ENCODE measurements at places on chromosomes 11 and 22. TPM values are rescaled to one million over a fixed set of nuclear protein-coding genes. Genes with fewer than 3 reads are reported as not detected.

- H3K4me1 ChIP-seq: no peaks in the 10 kb centered on the region
- H3K27me3 ChIP-seq: no peaks in the 10 kb centered on the region
- no peak overlapping the region for H3K27ac ChIP-seq
- DNase-seq: no peak
- H3K36me3 ChIP-seq: no peaks in the 10 kb centered on the region
Measured at GRCh38 chr11:92253945-92254344, 29.3 kb downstream of the FAT3 start.

- H3K36me3 ChIP-seq: no peaks in the 10 kb centered on the region
- no peak overlapping the region for H3K4me3 ChIP-seq
- no peaks in the 10 kb centered on the region for H3K27me3 ChIP-seq
- no peak for DNase-seq
Measured at GRCh38 chr11:62933750-62934495, 12.8 kb upstream of the CHRM1 start.

DNA sequence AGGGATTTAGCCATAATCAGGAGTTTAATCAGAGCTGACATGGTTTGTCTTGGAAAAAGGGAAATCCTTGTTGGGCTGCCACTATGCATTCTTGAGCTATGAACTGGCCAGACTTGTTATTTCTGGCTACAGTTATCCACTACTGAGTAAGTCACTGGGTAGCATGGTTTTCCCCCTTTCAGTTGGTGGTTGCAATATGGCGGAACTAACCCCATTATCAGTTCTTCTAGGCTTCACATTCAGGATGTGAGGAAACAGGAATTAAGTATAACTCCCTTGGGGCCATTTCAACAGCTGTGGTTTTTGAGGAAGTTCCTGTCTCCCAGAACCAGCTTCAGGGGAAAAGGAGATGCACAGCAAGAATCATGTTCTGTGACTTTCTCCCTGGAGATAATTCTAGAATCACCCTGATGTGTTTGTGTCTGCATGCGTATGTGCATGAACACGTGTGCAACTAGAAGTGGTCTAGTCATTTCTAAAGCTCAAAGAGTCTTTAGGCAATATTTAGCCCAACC lies 103.0 kb upstream of the CD44 start:
- no peaks in the 10 kb centered on the region for H3K27me3 ChIP-seq
- DNase-seq: peak; percentile 30
- H3K36me3 ChIP-seq: no peaks in the 10 kb centered on the region
- H3K27ac ChIP-seq: no peak overlapping the region
- no peak overlapping the region for H3K4me3 ChIP-seq

DNA sequence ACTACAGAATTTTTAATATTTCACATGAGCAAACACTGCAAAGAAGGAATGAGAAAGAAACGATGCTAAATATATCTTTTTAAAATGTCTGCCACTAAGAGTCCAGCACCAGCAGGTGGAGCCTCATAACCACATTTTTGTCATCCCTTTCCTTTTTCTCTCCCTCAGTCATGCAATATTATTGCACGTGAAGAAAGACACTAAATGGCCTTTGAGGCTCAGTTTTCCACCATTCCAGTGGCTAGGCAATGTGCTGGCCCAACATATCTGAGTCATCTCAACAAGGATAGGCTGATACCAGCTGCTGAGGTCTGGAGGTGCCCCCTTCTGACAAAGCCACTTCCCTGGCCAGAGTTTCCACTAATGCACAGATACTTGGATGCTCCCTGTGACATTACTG lies 1.8 kb downstream of the ALKBH8 start:
- H3K27me3 ChIP-seq: no peaks in the 10 kb centered on the region
- DNase-seq: no peak
- H3K4me1 ChIP-seq: peaks cover 16% of the 10 kb centered on the region

The FOXRED2 gene
- 4.9 TPM for total RNA-seq

The A4GALT gene
- 6.9 TPM for total RNA-seq

The MS4A4E gene
- total RNA-seq: not detected

GRCh38 chr22:28837640-28838039 lies 37.3 kb upstream of the XBP1 start:
- no peak for DNase-seq
- no peaks in the 10 kb centered on the region for H3K27me3 ChIP-seq

DNA sequence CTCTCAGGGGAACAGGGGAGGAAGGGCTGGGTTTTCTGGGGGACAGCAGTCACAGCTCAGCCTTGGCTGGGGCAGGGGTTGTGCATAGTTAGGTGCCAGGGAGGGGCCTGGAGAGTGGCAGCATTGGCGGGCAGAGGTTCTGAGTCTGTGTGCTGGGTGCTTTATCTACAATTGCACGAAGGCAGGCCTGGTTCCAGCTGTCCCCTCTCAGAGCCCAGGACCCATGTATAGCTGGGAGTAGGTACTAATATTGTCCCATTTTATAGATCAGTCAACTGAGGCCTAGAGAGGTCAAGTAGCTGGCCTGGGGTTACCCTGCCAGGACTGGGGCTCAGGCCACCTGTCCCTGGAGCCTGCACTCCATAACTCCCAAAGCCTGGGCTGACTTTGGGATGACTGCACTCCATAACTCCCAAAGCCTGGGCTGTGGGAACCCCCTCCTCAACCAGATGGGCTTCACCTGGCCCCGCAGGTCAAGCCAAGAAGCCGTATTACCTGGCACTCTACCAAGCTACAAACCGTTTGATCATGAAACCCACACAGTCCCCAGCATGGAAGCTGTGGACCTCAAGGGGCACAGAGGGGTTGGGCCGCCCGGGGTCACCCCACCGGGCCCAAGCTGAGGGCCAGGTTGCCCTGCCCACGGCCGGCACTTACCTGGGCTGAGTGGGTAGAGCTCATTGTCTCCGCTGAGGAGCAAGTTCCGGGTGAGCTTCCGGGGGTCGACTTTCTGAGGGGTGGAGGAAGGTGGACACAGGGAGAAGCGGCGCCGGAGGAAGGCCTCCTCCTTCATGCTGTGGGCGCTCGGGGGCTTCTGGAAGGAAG lies 36.5 kb downstream of the OSBPL5 start:
- no peak overlapping the region for H3K27ac ChIP-seq
- peak; percentile 3 for DNase-seq
- H3K27me3 ChIP-seq: no peaks in the 10 kb centered on the region
- H3K4me3 ChIP-seq: no peak overlapping the region
- H3K36me3 ChIP-seq: no peaks in the 10 kb centered on the region

DNA sequence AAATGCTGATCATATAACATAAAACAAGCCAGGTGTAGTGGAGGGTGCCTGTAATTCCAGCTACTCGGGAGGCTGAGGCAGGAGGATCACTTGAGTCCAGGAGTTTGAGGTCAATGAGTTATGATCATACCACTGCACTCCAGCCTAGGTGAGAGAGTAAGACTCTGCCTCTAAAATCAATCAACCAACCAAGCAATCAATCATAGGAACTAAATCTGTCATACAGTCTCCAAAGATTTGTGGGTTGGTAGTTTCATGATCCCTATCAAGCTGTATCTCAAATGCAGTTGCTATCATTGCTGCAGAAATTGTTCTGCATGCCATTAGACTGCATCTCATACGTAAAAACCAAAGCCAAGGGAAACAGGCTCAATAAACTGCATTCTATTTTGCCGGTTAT lies 33.1 kb downstream of the NARS2 start:
- peaks cover 3% of the 10 kb centered on the region for H3K36me3 ChIP-seq
- H3K27ac ChIP-seq: no peak overlapping the region
- DNase-seq: no peak
- H3K4me1 ChIP-seq: peaks cover 9% of the 10 kb centered on the region

- no peaks in the 10 kb centered on the region for H3K36me3 ChIP-seq
- no peak for DNase-seq
- no peak overlapping the region for H3K27ac ChIP-seq
- no peaks in the 10 kb centered on the region for H3K27me3 ChIP-seq
- H3K4me1 ChIP-seq: no peaks in the 10 kb centered on the region
Measured at GRCh38 chr22:48653306-48653705, 1174.4 kb downstream of the BRD1 start.

- H3K4me1 ChIP-seq: no peaks in the 10 kb centered on the region
- no peak overlapping the region for H3K4me3 ChIP-seq
- H3K27me3 ChIP-seq: no peaks in the 10 kb centered on the region
- H3K27ac ChIP-seq: no peak overlapping the region
Measured at GRCh38 chr11:117547946-117548345, 220.3 kb downstream of the CEP164 start.

GRCh38 chr11:64007629-64008282 lies 21.5 kb downstream of the OTUB1 start:
- peak overlapping the region; percentile 55 for H3K27ac ChIP-seq
- no peak overlapping the region for H3K4me3 ChIP-seq
- peak; percentile 88 for DNase-seq
- H3K27me3 ChIP-seq: no peaks in the 10 kb centered on the region
- H3K36me3 ChIP-seq: no peaks in the 10 kb centered on the region
- H3K4me1 ChIP-seq: peaks cover 50% of the 10 kb centered on the region

- no peak for DNase-seq
- H3K27me3 ChIP-seq: no peaks in the 10 kb centered on the region
- no peaks in the 10 kb centered on the region for H3K36me3 ChIP-seq
Measured at GRCh38 chr11:44694443-44694842, 32.3 kb upstream of the TSPAN18 start.

The ADM2 gene
- total RNA-seq: 8.2 TPM

DNA sequence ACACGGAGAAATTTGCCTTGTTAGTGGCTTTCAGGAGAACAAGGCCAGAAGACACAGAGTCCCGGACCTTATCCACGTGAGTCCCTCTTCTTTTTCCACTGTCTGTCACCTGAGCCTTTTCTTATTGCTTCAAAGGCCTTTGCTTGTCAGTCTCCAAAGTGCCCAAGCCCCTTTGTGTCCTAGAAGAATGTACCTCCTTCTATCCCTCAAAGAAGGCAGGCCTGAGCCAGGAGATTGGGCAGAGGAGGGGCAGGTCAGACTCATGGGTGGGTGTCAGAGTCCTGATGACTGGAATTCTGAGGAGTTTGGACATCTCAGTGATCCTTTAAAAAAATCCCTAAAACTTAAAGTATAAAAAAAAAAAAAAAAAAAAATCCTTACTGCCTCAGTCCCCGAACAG lies 299.6 kb upstream of the NCAM1 start:
- H3K4me1 ChIP-seq: no peaks in the 10 kb centered on the region
- H3K27me3 ChIP-seq: no peaks in the 10 kb centered on the region
- no peak overlapping the region for H3K27ac ChIP-seq
- H3K36me3 ChIP-seq: no peaks in the 10 kb centered on the region
- no peak overlapping the region for H3K4me3 ChIP-seq
- no peak for DNase-seq

The USP2 gene
- total RNA-seq: 19.4 TPM

- no peaks in the 10 kb centered on the region for H3K4me1 ChIP-seq
- no peaks in the 10 kb centered on the region for H3K27me3 ChIP-seq
- no peak overlapping the region for H3K4me3 ChIP-seq
- H3K36me3 ChIP-seq: no peaks in the 10 kb centered on the region
- H3K27ac ChIP-seq: no peak overlapping the region
Measured at GRCh38 chr11:115929618-115930129, 425.5 kb upstream of the CADM1 start.

DNA sequence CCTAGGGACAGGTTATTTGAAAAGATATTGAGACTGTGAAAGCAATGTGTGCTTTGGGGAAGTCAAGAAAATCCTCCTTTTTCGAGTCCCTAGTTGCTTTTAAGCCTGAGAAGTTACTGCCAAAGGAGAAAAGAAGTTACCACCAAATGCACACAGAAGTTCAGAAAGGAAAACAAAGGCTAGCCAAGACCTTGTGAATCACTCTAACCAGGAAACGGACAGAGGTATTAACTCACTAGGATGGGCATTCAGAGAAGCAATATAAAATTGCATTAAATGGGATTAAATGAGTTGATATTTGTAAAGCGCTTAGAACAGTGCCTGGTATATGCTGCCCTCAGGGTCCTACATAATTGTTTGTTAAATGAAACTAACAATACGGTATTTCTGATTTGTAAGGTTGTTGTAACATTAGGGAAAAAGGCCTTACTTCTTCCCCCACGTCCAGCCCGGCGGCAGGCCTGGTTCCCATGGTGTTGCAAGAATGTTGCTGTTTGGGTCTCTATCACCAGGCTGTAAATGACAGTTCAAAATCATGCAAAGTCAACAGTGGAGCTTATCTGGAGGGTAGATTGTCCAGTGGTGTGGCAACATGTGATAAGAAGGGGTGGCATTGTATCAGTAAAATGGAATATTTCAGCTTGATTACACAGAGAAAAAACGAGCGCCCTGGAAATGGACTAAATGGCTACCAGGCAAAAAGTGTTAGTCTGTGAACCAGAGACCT lies 7.1 kb downstream of the TMA7B start:
- no peaks in the 10 kb centered on the region for H3K27me3 ChIP-seq
- no peak for DNase-seq
- peak overlapping the region; percentile 67 for H3K27ac ChIP-seq
- peaks cover 25% of the 10 kb centered on the region for H3K4me1 ChIP-seq
- H3K4me3 ChIP-seq: no peak overlapping the region

- H3K27ac ChIP-seq: no peak overlapping the region
- no peaks in the 10 kb centered on the region for H3K27me3 ChIP-seq
- H3K4me1 ChIP-seq: no peaks in the 10 kb centered on the region
- no peaks in the 10 kb centered on the region for H3K36me3 ChIP-seq
- DNase-seq: no peak
- no peak overlapping the region for H3K4me3 ChIP-seq
Measured at GRCh38 chr11:58495906-58496305, 12.0 kb downstream of the OR5B21 start.

The BIRC3 gene
- total RNA-seq: 5.3 TPM

The KCNJ1 gene
- total RNA-seq: not detected

- peak; percentile 90 for DNase-seq
- H3K4me1 ChIP-seq: peaks cover 11% of the 10 kb centered on the region
- H3K27me3 ChIP-seq: no peaks in the 10 kb centered on the region
- no peaks in the 10 kb centered on the region for H3K36me3 ChIP-seq
- H3K4me3 ChIP-seq: no peak overlapping the region
Measured at GRCh38 chr22:46390652-46391301, 55.3 kb downstream of the TRMU start.

DNA sequence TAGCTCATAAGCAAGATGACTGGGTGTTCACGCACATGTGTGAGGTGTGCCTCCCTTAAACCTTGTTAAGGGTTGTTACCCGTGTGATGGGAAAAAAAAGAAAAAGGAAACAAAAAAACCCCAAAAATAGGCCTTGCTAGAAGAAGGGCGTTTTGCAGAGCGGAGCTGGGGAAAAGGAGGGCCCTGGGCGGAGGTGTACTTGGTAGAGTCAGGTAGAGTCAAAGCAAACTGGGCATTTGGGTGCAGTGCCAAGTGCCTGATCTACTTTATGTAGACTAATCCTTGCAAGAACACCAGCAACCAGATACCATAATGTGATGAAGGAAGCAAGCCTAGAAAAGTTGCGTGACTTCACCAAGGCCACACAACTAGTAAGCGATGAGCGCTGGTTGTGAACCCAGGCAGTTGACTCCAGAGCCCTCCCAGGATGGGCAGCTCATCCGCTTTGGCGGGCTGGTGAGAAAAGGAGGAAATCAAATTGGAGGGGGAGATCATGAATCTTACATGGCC lies 1.2 kb upstream of the TIRAP start:
- no peaks in the 10 kb centered on the region for H3K36me3 ChIP-seq
- no peak overlapping the region for H3K4me3 ChIP-seq
- H3K27me3 ChIP-seq: no peaks in the 10 kb centered on the region
- H3K4me1 ChIP-seq: peaks cover 26% of the 10 kb centered on the region
- H3K27ac ChIP-seq: peak overlapping the region; percentile 94

Data from body of pancreas (tissue), 4 donors.